Upper lobe of right lung (tissue), 1 donor: ENCODE measurements at places on chromosomes 4 and X. TPM values are rescaled to one million over a fixed set of nuclear protein-coding genes. Genes with fewer than 3 reads are reported as not detected.

DNA sequence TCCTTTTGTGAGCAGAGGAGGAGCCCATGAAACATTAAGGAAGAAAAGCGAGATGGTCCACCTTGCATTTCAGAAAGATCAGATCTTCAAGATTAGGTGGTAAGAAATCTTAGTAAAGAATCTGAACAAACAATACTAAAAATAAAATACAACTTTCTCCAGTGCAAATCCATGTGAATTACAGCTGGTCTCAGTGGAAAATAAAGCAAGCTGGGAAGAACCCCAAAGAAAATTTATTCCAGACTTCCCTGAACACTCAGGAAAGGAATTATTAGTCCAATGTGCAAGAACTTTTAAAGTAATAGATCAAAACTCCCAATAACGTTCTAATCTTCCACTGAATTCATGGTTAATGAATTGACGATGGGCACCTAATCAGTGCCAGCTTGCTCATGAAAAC, 37.3 kb upstream of the C1QTNF7 start:
- no peak overlapping the region for H3K27ac ChIP-seq
- DNase-seq, result no peak
- H3K4me3 ChIP-seq, result no peak overlapping the region
- no peaks in the 10 kb centered on the region for H3K27me3 ChIP-seq
- no peaks in the 10 kb centered on the region for H3K36me3 ChIP-seq
- peaks cover 1% of the 10 kb centered on the region for H3K4me1 ChIP-seq

DNA sequence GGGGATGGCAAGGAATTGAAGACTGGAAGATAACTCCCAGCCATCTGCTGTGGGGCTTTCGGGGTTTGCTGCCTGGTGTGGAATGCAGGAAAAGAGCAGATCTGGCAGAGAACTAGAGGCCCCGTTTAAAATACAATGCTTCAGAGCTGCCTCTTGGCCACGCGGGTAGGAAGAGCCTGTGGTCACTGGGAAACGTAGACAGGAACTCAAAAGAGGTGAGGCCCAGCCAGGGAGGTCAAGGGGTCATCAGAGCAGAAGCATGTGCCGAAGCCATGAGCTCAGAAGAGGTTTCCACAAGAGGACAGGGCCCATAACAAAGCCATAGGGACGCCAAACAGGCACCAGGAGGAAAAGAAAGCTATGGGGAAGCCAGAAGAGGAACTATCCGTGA, 14.5 kb upstream of the STS start:
- peaks cover 10% of the 10 kb centered on the region for H3K4me1 ChIP-seq
- DNase-seq, result no peak
- peak overlapping the region; percentile 58 for H3K27ac ChIP-seq
- no peak overlapping the region for H3K4me3 ChIP-seq
- H3K27me3 ChIP-seq, result no peaks in the 10 kb centered on the region
- no peaks in the 10 kb centered on the region for H3K36me3 ChIP-seq

GRCh38 chrX:154020536-154021115, 924 bp upstream of the IRAK1 start:
- peak overlapping the region; percentile 58 for H3K4me3 ChIP-seq
- H3K4me1 ChIP-seq, result no peaks in the 10 kb centered on the region
- H3K36me3 ChIP-seq, result peaks cover 10% of the 10 kb centered on the region
- no peaks in the 10 kb centered on the region for H3K27me3 ChIP-seq

DNA sequence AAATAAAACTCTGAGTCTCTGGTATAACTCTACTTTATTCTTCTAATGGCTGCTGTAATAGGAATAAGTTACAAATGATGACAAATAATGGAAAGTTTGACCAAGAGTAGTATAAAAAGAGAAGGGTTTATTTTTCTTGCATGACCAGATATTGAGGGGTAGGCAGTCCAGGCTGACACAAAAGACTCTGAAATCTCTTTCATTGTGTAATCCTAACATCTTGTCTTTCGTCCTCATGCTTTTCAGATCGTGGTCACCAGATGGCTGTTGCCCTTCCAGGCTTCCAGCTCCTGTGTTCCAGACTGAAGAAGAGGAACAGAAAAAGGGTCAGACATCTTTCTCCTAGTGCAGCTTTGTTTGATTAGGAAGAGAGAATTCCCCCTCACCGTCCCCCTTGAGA, 176.9 kb upstream of the GK2 start:
- no peak overlapping the region for H3K4me3 ChIP-seq
- no peak for DNase-seq

DNA sequence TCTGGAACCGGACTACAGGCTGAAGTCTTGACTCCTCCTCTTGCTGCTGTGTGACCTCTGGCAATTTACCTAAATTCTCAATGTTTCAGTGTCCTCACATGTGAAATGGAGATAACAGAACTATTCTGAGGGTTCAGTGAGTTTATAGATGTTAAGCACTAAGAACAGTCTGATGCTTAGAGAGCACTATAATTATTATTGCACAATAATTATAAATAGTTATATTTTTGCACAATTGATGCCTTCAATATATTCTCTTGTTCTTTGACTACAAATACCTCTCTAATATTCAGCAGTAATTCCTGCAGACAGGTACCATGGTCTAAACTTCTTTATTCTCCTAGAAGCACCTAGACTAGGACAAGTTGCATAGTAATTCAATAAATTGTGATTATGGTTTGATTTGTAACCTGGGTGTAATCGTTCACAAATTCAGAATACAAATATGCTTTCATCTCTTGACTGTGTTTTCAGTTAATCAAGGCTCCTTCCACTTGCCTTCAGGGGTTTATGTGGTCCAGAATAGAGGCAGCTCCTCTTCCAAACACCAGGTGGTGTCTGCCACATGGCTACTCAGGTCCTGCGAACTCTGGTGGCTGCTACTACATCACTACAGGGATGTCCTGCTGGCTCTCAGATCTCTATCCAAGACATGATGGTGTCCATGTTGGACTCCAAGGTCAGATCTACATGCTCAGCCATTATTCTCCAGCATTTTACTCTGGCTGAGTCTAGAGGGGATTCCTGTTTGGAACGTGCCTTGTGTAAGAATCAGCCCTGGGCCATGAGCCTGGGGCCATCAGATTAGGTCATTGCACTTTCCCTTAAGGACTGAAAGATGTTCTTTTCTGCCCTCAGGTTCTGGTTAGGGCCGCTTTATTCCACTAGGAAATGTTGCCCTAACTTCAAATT, 103.4 kb downstream of the QRFPR start:
- no peak for DNase-seq
- no peak overlapping the region for H3K27ac ChIP-seq
- no peaks in the 10 kb centered on the region for H3K4me1 ChIP-seq
- no peaks in the 10 kb centered on the region for H3K36me3 ChIP-seq

- H3K4me1 ChIP-seq, result peaks cover 6% of the 10 kb centered on the region
- H3K4me3 ChIP-seq, result no peak overlapping the region
- no peak for DNase-seq
These were observed 2338.8 kb downstream of the PCDH7 start for GRCh38 chr4:33058998-33059397.

GRCh38 chr4:156594624-156595023, 377.0 kb downstream of the PDGFC start:
- H3K27ac ChIP-seq, result no peak overlapping the region
- DNase-seq, result no peak
- no peaks in the 10 kb centered on the region for H3K36me3 ChIP-seq
- no peaks in the 10 kb centered on the region for H3K27me3 ChIP-seq
- H3K4me1 ChIP-seq, result peaks cover 11% of the 10 kb centered on the region
- H3K4me3 ChIP-seq, result no peak overlapping the region

DNA sequence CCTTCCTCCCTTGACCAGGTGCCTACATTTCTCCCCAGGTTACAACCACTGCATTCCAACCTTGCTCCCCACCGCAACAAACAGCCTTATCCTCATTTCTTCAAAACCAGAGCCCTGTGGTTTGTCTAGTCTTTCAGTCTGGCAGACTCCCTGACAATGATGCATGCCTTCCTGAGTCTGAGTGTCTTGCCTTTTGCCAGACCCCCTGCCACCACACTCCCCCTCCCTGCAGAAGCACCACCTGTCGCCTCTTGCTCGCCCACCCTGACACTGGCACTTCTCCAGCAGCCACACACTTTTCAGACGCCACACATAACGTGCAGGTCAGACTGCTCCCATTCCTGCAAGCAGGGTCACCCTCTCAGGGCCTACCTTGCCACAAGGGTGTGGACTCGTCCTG, 349.2 kb upstream of the NOCT start:
- no peak for DNase-seq
- no peak overlapping the region for H3K27ac ChIP-seq
- no peaks in the 10 kb centered on the region for H3K4me1 ChIP-seq
- H3K27me3 ChIP-seq, result no peaks in the 10 kb centered on the region
- H3K4me3 ChIP-seq, result no peak overlapping the region

DNA sequence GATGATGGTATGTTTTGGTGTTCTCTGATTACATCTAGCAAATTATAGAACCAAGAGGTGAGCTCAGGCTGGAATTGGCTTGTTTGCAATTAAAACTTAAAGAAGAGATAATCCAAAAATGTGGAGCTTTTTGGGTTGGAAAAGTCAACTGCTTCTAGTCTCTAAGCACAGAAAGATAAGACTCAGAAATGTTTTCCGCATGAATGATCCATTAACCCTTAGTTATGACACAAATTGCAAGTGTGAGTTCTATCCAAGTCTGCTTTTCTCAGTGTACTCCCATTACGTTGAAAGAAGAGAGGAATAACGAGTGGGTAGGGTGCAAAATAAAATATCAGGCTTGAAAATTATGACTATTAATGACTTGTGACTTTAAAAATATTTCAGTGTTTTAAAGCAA, 38.5 kb downstream of the HPGD start:
- no peaks in the 10 kb centered on the region for H3K4me1 ChIP-seq
- no peaks in the 10 kb centered on the region for H3K36me3 ChIP-seq
- no peaks in the 10 kb centered on the region for H3K27me3 ChIP-seq
- H3K4me3 ChIP-seq, result no peak overlapping the region

GRCh38 chrX:70410921-70411320, 12.2 kb upstream of the GDPD2 start:
- no peaks in the 10 kb centered on the region for H3K36me3 ChIP-seq
- no peak overlapping the region for H3K4me3 ChIP-seq
- no peak for DNase-seq
- H3K4me1 ChIP-seq, result no peaks in the 10 kb centered on the region
- H3K27me3 ChIP-seq, result no peaks in the 10 kb centered on the region
- H3K27ac ChIP-seq, result no peak overlapping the region

DNA sequence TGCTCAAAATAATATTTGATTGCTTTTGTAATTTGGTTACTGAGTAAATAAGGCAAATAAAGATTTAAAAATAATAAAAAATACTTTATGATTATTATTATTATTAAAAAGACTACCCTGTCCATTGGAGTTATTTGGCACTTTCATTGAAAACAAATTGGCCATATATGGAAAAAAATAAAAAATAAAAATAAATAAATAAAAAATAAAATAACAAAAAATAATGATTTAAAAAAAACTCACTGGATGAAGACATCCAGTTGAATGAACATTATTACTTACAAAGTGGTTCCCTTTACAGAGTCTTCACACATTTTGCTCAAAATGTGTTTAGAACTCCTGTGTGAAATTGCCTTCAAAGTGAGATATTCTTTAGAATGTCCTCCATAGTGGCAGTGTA, 141.3 kb upstream of the ANXA3 start:
- H3K4me3 ChIP-seq, result no peak overlapping the region
- no peaks in the 10 kb centered on the region for H3K27me3 ChIP-seq
- no peak overlapping the region for H3K27ac ChIP-seq
- H3K4me1 ChIP-seq, result no peaks in the 10 kb centered on the region
- no peak for DNase-seq

SLITRK4 gene
- 0.58 TPM for total RNA-seq

ARX gene
- total RNA-seq, result not detected

PRDM8 gene
- total RNA-seq, result 1.7 TPM

TMSB15A gene
- 1.9 TPM for total RNA-seq

C1QTNF7 gene
- 15.1 TPM for total RNA-seq

HAUS3 gene
- total RNA-seq, result 13.0 TPM
